ENCODE measurements at places on chromosomes 12 and 14.

DNA sequence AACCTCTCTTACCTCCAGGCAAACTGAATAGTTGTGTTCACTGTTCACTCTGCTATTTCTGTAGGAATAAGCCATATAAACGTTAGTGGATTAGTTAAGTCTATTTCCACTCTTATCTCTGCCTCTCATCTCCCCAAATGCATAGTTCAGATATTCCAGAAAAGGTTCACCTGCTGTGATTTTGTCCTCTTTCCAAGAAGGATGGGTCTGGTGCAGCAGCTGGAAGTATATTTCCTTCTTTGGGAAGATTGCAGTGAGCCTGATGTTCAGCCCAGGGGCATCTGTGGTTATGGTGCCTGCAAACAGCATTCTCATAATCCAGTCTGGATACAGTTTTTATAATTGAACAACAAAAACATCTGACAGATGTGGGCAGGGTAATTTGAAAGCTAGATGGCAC is 97.7 kb downstream of the TPH2 start:
- no peak overlapping the region for H3K4me3 ChIP-seq
- no peaks in the 10 kb centered on the region for H3K36me3 ChIP-seq
- peaks cover 14% of the 10 kb centered on the region for H3K27me3 ChIP-seq
- no peak for DNase-seq
- H3K27ac ChIP-seq = no peak overlapping the region

DNA sequence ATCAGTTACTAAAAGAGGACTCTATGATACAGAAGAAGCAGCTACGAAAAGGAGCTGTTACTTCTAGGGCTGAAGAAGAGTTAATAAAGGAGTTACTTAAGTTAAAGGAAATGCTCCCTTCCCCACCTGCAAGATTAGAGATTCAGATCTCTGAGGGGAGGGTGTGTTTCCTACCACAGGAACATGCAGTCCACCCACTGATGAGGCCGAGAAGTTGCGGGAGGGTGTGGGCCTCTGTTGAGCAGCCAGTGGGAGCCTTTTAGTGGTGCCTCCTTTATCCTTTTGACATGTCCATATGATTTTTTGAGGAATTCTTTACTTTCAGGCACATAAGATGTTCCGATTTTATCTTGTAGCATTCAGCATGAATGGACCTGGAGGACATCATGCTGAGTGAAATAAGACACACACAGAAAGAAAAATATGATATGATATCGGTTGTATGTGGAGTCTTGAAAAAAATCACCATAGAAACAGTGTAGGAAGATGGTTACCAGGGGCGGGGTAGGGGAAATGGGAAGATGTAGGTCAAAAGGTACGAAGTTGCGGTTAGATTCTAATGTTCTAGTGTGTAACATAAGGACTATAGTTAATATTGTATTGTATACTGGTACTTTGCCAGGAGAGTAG is 4.4 kb upstream of the M6PR start:
- H3K4me3 ChIP-seq = no peak overlapping the region
- DNase-seq = no peak
- H3K27me3 ChIP-seq = peaks cover 7% of the 10 kb centered on the region
- H3K27ac ChIP-seq = no peak overlapping the region

DNA sequence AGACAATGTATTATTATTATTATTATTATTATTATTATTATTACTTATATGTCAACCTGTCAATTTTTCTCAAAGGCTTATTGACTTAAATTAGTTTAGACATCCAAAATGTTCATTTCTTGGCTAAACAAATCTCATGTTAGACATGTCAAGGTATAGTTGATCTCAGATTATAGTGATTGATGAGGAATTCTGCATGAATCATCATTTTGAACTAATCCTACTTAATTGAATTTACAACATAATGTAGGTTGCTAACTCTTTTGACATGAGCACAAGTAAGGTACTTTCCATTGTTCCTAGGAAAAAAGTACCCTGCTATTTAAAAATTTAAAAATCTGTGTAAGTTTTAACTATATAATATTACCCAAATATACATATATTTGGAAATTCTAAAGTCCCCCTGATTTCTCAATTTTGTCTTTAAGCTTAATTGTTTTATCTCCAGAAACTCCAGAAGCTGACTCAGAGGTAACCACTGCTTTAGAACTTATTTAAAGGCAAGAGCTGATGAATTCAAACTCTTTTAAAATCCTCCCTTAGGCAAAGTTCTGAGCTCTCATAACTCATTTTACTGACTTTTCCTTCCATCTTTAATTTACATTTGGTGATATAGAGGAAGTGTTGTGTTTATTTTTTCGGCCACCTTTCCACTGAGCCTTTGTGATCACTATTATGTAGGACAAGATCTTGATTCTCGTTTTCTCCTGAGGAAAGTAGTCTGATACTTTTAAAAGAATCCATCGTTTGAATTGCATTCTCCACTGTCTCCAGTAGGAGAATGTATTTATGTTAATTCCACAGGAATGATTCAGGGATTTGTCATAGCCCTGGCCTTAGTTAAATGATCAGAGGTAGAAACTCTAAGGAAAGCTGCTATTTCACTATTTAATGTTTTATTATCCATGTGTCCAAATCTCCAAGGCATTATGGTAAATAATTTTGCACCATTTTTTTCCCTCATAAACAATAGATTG is 1304.5 kb downstream of the AACS start:
- H3K27me3 ChIP-seq = no peaks in the 10 kb centered on the region
- H3K27ac ChIP-seq = no peak overlapping the region
- H3K4me1 ChIP-seq = no peaks in the 10 kb centered on the region
- no peaks in the 10 kb centered on the region for H3K36me3 ChIP-seq

GRCh38 chr14:28467611-28468010 is 299.0 kb upstream of the FOXG1 start:
- peaks cover 3% of the 10 kb centered on the region for H3K27me3 ChIP-seq
- no peak overlapping the region for H3K4me3 ChIP-seq
- no peaks in the 10 kb centered on the region for H3K36me3 ChIP-seq
- H3K4me1 ChIP-seq = no peaks in the 10 kb centered on the region
- no peak for DNase-seq

DNA sequence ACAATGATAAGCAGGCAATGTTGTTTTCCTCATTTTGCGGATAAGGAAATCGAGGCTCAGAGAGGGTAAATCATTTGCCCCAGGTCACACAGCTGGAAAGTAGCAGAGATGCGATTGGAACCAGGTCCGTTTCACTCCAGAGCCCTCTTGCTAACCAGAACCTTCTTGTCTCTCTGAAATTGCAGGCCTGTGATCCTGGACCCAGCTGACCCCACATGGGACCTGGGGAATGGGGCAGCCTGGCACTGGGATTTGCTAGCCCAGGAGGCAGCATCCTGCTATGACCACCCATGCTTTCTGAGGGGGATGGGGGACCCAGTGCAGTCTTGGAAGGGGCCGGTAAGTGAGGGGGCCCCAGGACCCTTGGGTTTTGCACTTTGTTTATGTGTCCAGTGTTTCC is 9.5 kb downstream of the OAS3 start:
- H3K36me3 ChIP-seq = no peaks in the 10 kb centered on the region
- no peak overlapping the region for H3K4me3 ChIP-seq
- H3K27ac ChIP-seq = no peak overlapping the region
- no peak for DNase-seq
- peaks cover 26% of the 10 kb centered on the region for H3K27me3 ChIP-seq

GRCh38 chr12:73308079-73308478 is 1035.9 kb downstream of the TRHDE start:
- H3K27me3 ChIP-seq = no peaks in the 10 kb centered on the region
- H3K27ac ChIP-seq = no peak overlapping the region
- no peak for DNase-seq

- no peak for DNase-seq
- peak overlapping the region; percentile 97 for H3K27ac ChIP-seq
- peaks cover 3% of the 10 kb centered on the region for H3K27me3 ChIP-seq
- peaks cover 48% of the 10 kb centered on the region for H3K4me1 ChIP-seq
- H3K36me3 ChIP-seq = peaks cover 70% of the 10 kb centered on the region
- H3K4me3 ChIP-seq = peak overlapping the region; percentile 36
Measured at GRCh38 chr14:68527329-68527851, 265.5 kb downstream of the ZFP36L1 start.

DNA sequence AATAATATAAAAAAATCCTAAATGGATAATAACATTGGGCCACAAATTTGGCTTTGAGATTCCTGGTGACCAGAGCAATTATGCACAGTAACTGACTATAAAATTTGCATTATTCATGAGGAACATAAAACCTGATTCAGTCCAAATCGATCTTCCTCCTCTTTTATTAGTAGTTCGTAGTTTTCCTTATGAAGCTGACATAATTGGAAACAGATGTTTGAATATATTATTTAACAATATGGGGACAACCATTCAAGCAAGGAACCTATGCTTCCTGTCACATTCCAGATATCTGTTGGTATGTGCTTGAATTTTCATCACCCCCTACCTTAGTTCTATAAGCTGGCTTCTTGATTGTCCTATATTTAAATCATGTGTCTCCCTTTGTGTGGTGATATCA is 34.9 kb downstream of the CCDC175 start:
- no peak overlapping the region for H3K27ac ChIP-seq
- no peaks in the 10 kb centered on the region for H3K27me3 ChIP-seq
- no peak overlapping the region for H3K4me3 ChIP-seq
- no peak for DNase-seq
- no peaks in the 10 kb centered on the region for H3K36me3 ChIP-seq

DNA sequence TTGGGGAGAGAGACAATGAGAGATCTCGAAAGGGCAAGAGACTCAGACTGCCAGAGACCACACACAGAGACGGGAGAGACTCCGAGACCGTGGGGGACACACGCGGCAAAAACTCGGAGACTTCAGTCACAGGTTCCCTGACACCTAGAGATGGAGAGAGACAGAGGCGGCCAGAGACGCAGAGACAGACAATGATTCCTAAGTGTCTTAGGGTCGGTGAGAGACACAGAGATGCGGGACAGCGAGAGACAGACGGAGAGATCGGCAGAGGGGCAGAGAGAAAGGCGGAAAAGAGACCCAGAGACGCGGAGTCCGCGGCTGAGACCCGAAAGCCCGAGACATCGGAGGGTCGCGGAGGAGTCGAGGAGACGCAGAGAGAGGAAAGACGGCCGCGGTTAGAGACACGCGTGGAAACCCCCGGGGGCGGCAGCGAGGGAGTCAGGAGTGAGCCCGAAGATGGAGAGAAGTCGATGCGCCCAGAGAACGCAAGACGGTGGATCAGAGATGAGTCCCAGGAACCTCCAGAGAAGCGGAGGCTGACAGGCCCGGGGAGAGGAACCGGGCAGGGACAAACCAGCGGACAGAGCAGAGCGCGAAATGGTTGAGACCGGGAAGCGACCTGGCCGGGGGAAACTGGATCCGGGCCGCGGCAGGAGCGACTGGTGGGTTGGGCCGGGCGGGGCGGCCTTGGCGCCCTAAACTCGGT is 7.8 kb downstream of the LHX5 start:
- H3K27me3 ChIP-seq = peaks cover 99% of the 10 kb centered on the region
- peak overlapping the region; percentile 74 for H3K4me3 ChIP-seq
- no peak for DNase-seq
- H3K4me1 ChIP-seq = peaks cover 33% of the 10 kb centered on the region
- no peaks in the 10 kb centered on the region for H3K36me3 ChIP-seq
- H3K27ac ChIP-seq = peak overlapping the region; percentile 30

DNA sequence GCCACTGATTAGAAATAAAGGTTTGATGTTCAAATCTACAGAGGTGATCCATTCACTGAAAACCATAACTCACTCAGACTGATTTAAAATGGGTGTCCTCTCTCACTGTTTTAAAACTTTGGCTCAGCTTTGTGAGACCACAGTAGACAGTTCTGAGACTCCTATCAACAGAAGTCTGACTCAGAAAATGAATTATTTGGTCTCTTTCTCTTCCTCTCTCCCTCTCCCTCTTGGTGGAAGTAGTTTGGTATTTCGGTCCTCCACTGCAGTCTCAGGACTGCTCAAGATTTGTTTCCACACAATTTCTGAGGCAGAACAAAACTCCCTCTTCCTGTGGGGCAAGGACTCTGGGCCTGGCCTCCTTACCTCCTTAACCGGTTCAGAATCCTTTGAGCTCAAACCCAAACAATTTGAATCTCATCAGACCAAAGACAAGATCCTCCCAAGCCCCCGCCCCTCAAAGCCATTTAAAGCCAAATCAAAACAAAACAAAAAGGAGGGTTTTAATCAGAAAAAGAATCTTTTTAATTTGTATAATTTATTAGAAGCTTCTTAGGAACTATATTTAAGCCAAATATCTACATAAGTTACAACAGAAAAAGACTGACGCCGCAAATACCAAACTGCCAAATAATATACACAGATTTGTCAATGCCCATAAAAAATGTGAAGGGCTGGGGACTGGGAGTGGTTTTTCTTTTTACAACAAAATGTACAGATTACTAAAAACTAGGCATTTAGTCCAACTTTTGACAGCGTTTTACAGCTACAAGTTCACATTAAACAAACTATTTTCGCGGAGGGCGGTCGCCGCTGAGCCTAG is 3.9 kb downstream of the NKX2-1 start:
- no peak for DNase-seq
- no peak overlapping the region for H3K4me3 ChIP-seq
- H3K27me3 ChIP-seq = peaks cover 97% of the 10 kb centered on the region
- H3K27ac ChIP-seq = no peak overlapping the region
- no peaks in the 10 kb centered on the region for H3K36me3 ChIP-seq

DNA sequence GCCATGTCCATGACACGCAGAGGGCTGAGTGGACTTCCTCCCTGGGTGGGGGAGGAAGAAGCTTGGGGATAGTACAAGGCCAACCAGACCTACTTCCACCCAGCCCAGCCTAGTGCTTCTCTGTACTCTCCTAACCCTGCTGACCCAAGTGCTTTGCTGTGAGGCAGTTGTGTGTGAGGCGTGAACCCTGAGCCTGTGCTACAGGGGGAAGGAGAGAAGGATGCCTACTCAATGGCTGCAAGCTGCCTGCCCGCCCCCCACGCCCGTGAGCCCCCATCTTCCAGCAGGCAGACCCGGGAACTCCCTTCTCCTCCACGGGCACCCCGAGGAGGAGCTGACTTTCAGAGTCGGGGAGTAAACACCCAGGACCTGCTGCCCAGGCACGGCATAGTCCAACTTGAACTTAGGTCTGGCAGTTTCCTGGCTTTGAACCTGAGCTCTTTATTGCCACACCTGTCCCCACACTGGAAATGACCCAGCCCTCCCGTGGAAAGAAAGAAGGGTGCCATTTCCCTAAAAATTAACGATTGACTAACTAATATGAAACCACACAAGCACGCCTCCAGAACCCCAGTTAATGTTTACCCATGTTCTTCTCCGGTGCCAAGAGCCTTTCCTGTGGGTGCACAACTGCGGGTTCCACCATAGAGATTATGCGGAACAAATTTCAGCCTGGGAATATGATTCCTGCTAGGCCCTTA is 10.8 kb downstream of the ALDH2 start:
- no peak for DNase-seq
- H3K27ac ChIP-seq = peak overlapping the region; percentile 69

GRCh38 chr12:69154585-69155363 is 84.6 kb upstream of the CPSF6 start:
- no peaks in the 10 kb centered on the region for H3K36me3 ChIP-seq
- no peak overlapping the region for H3K27ac ChIP-seq
- DNase-seq = peak; percentile 75
- no peak overlapping the region for H3K4me3 ChIP-seq
- peaks cover 43% of the 10 kb centered on the region for H3K4me1 ChIP-seq

Measured in nephron progenitor cell (in vitro differentiated cells).